ENCODE measurements at places on chromosomes 3 and 15.

DNA sequence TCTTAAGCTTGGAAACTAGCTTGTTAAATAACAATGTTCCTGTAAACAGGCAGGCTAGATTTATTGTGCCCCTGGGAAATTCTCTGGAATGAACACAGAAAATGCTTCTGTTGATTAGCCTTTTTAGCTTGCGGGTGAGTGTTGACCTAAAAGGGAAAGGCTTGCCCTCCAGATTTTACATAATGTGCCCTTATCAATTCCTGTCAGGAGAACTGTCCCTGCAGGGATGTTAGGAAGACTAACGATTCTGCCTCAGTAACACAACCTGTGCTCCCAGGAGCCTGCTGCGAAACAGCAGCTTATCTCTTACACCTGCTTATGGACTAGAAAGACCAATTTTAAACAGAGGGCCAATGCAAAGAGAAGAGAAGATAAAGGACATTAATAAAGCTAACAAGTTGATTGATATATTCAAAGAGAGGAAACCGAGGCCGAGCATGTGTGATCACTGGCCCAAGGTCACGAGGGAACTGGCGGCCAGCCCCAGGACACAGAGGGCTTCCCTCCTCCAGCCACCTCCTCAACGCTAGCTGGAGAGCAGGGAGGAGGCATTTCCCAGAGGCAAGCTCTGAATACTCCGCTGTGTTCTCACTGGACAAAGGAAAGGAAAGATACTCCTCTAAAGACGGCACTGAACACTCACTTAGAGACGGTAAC lies 48.4 kb upstream of the TJP1 start:
- DNase-seq, result peak; percentile 1

GRCh38 chr15:98599909-98600691 lies 48.2 kb upstream of the IGF1R start:
- no peak for DNase-seq

DNA sequence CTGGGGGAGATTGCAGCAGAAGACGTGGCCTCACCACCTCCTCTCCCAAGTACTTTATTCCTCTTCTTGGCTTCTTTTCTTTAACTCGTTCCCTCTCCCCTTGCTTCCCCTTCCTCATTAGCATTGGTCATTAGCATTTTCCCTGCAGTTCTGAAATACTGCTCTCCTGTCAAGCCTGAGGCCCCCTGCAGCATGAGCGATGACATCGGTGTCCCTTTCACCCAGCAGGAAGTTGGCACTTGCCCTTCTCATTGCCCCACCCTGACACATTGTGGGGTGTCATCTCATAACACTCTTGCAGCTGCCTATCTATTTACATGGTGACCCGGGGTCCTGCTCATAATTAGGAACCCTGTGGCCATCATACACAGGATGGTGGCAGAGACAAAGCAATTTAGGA lies 167.1 kb downstream of the ARRDC4 start:
- no peak for DNase-seq

DNA sequence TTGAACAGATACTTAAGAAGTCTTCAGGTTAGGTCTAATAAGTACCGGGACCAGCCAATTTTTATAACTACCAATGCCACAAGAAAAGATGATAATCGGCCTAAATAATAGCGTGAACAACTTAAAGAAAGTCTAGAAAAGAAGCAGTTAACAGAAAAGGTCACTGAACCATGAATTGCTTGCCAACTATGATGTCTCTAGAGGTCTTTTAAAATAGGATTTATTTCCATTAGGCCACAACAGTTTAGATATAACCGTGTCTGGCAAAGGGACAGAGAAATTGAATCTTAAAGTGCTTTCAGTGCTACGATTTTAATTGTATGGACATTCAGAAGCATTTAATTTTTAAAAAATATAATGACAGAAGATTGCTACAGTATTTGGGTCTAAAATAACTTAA lies 1070.4 kb downstream of the ROBO1 start:
- no peak for DNase-seq

DNA sequence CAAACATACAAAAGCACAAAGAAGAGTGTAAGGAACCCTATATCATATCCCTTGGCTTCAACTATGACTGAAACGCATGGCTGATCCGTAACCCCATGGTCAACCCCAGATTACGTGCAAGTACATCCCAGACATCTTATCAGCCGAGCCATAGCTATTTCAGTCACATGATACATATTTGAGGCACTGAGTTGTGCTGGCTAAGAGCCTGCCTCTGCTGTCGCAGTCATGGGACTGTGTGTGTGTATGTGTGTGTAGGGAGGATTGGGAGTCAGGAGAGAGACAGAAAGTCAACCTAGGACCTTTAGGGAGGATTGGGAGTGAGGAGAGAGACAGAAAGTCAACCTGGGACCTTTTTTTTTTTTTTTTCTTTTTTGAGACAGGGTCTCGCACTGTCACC lies 8.4 kb downstream of the ST6GAL1 start:
- DNase-seq, result no peak

DNA sequence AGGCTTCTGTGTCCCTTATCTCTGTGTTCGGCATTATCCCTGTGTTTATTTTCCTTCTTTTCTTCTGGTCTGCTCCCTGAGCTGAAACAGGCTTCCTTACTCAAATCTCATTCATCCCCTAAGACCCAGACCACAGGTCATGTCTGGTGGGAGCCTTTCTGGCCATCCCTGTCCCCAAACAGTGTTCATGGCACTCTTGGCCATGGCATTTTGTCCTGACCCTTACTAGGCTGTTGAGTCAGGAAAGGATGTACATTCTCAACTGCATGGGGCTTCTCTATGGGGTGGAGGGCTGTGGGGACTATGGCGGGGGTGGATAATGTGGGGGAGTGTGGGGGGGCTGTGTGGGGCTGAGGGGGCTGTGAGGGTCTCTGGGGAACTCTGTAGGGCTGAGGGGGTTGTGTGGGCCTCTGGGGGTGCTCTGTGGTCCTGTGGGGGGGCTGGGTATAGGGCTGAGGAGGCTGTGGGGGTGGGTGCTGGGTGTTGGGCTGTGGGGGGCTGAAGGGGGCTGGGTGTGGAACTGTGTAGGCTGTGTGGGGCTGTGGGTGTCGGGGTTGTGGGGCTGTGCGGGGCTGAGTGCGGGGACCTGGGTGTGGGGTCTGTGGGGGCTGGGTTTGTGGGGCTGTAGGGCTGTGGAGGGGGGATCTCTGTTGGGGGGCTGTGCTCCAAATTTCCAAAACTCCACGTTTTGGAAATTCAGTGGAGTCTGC lies 64.3 kb downstream of the KLF13 start:
- no peak for DNase-seq

DNA sequence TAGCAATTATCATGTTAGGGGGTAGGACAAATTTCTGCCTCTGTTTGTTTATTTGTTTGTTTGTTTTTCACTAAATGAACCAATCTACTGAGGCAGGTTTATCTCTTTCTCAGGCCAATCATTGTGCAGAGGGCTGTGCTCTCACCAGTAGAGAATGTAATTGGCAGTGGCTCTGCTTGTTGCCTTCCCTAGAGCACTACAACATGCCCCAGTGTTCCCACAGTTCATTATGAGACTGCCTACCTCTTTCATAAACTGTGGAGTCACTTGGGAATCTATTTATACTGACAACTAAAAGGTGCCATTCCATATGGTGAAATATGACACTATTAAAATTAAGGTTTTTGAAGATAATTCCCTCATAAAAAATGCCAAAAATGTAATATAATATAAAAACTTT lies 196.3 kb upstream of the ALCAM start:
- no peak for DNase-seq

GRCh38 chr3:184018424-184018973 lies 815 bp upstream of the ABCC5 start:
- DNase-seq, result no peak

DNA sequence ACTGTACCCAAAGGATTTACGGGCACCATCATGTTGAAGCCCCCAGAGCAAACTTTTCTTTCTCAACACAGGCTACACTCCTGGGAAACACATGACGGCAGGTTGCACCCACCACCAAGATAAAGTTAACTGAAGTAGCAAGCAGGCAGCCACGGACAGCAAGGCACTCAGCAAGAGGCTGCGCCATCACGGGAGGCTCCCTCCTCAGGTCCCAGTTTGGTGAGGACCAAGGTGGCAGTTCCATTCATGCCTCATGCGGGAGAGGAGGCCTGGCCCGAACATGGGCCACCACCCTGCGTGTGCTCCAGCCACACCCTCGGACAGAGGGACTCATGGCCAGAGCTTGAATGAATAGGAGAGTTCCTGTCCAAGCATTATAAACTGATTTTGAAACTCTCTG lies 6.8 kb downstream of the ADCY5 start:
- DNase-seq, result no peak

- no peak for DNase-seq
Observed at GRCh38 chr15:69860321-69860720, 237.4 kb downstream of the TLE3 start.

DNA sequence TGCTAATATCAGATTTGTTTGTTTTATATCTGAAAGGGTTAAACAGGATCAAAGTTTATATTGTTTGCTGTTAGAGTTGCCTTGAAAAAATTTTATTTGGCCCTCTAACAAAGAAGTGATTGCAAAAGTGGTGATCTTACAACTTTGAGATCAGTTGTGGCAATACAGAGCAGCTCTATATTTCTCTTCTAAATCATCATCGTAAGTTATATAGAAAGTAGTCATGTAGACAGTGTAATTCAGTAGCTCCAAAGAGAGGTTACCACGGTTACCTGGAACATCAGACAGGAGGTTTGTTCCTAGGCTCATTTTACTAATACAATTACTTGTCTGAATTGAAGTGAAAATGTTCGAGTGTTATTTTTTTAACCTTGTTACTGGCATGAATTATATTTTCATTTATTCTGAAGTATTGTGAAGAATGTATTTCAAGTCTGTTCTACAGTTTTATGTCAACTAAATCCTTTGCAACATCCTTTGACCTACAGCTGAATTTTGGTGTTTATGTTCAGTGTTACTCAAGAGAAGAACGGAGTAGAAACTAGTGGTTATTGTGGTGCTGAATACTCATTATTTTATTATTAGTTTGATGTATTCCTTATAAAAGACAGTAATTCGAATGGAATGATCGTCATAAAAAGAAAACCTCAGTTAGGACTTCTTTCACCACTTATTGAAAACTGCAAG lies 214.2 kb downstream of the NAALADL2 start:
- DNase-seq, result no peak

GRCh38 chr3:107117922-107118536 lies 259.2 kb upstream of the CCDC54 start:
- peak; percentile 33 for DNase-seq

DNA sequence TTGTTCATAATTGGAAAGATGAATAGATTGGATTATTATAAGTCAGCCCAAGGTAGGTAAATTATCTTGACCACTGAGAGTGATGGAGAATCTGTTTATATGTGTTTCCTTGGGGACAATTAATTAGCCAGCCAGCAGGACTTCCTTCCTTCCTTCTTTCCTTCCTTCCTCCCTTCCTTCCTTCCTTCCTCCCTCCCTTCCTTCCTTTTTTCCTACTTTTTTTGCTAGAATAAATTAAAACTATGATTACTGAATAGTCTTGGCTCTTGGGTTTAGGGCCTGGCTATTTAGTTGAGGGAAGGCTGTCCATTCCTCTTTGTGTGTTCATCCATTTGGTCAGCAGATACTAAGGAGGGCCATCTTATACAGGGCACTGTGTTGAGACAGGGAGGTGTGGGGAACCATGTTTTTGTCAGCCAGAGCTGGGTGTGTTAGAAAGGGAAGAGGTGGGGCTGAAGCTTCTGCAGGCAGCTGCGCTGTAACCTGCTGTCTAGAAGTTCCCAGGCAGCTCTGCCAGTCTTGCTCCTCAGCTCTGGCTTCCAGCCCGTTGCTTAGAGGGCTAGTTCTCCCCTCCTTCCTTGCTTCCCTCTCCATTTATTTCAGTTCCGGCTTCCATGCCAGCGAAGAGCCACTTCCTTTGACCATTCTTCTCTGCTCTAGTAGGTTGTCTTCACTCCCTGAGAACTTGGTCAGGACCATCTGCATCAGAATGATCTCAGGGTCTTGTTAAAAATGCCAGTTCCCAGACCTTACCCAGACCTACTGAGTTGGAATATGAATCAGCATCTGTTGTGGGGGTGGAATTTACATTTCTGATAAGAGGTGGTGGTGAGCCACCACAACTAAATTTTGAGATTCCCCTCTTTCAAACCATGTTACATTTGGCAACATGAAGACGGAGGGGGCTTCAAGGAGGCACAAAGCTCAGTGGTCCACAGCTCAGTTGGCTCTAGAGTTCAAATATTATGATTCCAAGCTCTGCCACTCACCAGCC lies 113.9 kb downstream of the DGKG start:
- no peak for DNase-seq

DNA sequence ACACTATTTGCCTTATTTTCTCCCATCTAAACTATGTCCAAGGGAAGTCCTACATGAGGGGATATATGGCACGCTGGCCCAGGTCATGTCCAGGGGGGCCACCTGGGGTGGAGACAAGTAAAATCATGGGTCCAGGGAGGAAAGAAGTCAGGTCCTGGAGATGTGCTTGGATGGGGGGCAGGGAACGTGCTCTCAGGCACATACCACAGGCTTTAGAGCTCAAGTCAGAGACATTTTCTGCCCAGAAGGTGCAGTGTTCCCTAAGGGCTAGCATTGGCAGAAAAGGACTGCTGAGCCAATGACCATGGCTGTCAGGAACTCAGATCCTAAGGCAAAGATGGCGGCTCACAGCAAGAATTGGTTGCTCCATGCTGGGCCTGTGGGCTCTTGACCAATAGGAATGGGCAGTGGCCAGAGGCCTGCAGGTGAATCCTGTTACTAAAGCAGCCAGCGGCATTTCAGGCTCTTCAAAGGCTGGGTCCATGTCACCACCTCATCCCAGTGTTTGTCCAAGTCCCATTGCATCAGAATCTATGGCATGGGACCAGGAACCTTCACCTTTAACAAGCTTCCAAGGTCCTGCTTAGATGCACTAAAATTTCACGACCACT lies 175.0 kb downstream of the RPLP1 start:
- DNase-seq, result no peak

DNA sequence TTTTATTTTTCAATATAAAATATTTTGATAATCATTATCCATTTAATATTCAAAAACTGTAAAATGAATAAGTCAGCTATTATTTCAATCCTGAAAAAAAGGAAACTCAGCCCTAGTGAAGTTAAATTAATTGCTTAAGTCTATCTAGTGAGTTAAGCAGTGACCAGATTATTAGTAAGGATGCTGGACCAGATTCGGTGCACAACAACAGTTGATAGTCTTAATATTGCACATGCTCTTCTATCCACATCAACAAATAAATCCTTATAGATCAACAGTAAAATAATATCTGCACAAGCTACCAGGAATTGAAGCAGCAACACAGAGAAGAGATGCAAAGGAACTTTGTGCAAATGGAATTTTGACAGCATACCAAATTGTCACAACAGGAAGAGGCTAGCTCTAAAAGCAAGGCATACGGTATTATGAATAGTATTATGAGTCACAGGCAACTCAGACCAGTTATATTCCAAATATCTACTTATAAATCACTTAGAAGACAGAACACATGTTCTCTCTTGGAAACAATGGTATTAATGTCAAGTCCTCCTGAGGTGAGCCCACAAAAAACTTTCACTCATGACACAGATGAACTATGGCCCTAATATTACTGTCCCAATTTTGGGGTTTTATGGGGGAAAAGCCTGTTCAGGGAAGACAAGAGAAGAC lies 24.9 kb downstream of the VPS13C start:
- no peak for DNase-seq

DNA sequence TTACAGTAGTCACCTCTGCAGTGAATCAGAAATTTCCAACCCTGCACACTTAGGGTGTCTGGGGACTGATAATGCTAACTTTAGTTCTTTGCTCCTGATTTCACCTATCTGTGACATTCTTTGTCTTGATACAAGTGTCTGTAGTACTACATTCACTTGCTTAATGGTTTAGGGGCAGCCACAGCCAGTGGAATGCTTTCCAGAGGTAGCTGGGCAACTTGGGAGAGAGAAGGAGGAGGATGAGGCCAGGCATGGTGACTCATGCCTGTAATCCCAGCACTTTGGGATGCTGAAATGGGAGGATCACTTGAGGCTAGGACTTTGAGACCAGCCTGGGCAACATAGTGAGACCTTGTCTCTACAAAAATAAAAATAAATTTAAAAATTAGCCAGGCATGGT lies 8.5 kb downstream of the BAHD1 start:
- no peak for DNase-seq

All from NCI-H1092 (cell line).